NCI-H2029 (cell line): ENCODE measurements at places on chromosomes 7 and 10.

GRCh38 chr10:33498391-33498891, 164.0 kb upstream of the NRP1 start:
- DNase-seq = no peak

GRCh38 chr7:137848095-137848494, 1.3 kb upstream of the DGKI start:
- DNase-seq = no peak

- DNase-seq = no peak
These were observed 188.9 kb downstream of the ARHGAP12 start for GRCh38 chr10:31739711-31740110.

- no peak for DNase-seq
These were observed 1236.0 kb upstream of the CELF2 start for GRCh38 chr10:9781666-9782065.

- no peak for DNase-seq
These were observed 49.6 kb downstream of the ANKIB1 start for GRCh38 chr7:92295391-92295790.

DNA sequence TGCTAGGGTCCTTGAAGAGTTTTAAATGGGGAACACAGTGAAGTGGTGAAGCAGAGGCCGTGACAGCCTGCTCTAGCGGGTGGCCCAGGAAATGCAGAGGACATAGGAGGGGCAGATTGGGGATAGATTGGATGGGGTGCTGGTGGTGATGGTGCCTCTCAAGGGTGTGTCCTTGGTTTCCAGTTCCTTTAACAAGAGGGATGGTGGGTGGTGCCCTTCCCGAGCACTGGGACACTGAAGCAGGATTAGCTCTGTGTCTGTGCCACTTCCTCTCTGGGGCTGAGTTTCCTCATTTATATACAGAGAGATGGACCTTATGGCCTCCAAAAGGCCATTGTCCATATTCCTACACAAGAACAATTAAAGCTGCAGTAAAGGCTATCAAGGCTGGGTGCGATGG, 285.5 kb downstream of the TCF7L2 start:
- no peak for DNase-seq

DNA sequence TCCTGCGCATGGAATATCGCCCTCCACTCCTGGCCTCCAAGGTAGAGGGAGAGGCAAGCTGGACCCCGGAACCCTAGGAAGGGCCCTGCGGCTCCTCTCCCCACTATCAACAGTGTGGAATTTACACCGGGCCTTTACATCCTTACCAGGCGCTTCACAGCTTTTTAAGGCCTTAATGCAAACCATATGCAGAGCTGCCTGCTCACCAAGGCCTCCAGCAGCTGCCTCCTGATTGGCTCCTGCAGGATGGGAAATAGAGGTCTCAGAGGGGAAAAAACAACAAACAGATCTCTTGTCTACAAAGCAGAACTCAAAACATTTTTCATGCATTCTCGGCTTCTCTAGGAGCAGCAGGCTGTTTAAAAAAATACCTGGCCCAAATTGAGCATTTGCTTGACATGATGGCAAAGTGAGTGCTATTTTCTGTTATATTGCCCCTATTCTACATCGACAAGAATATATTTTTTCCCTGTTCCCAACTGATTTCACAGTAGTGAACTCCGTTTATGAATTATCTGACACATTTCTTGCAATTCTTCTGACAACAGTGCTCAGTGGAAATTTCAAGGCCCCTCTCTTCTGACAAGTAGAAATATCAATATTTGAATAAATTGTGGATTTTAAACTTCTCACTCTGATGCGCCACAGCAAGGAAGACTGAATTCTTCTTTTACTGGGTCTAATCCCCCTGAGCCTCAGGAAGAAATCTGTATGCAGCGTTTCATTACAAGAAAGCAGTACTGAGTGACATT, 51.7 kb downstream of the EBF3 start:
- no peak for DNase-seq

DNA sequence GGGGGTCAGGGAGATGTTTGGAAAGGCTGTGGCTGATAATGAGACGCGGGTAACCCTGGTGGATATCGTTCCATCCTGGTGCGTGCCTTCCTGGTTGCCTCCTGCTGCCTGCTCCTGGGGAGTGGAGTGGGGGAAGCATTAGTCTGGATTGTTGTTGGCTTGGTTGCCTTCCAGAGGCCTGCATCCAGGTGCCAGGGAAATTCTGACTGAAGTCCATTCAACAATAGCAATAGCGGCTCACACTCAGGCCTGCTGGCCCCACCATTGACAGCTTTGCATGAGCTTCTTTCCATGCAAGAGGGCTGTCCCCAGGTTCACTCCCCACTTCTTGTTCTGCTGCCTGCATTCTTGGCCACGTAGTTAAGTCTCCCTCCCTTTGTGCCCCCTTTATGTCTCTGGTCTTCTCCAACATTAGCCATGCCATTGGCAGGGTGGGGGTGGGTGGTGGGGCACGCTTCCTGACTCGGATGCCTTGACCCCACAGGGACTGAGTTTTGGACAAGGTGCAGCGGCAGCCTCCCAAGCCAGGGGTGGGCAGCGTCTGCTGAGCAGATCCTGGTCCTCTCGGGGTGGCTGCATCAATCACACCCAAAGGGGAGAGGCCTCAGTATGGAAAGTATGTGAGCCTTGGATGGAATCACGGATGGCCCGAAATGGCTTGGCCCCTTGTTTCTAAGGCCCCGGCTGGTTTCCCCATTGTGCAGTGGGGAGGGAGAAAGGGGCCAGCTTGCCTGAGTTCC, 150.2 kb downstream of the GRK5 start:
- no peak for DNase-seq

- peak; percentile 17 for DNase-seq
These were observed 1.7 kb downstream of the SCRN1 start for GRCh38 chr7:29987811-29988317.

DNA sequence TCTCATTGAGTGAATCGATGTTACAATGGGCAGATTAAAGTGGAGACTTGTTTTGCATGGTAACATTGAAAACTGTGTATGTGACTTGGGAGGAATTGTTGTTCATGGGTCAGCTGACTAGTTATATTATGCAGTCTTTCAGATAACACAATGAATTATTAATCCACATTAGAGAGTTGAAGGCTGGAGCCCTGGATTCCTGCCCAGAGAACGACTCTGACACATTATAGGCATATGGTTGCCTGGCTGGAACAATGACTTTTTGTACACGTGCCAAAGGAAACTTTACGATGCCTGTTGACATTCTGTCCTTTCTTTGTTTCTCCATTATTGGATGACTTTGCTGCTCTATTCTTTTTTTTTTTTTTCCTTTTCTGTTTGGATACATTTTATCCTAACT, 52.3 kb upstream of the TMEM229A start:
- peak; percentile 35 for DNase-seq

DNA sequence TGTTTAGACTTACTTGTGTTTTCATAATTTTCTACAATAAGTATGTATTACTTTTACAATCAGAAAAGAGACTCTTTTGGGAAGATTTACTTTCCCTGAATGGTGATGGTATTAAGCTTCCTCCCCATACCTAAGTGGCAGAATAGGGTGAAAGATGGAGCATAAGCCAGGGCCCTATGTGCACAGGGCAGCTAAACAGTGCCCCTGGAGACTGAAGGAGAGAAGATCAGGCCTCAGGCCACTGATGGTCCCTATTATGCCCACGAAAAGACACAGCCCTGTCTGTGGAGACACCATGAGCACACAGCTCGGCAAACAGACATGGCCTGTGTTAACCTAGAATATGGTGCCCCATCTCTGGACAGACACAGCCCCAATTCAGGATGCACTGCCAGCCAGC, 139.4 kb downstream of the OAT start:
- no peak for DNase-seq

DNA sequence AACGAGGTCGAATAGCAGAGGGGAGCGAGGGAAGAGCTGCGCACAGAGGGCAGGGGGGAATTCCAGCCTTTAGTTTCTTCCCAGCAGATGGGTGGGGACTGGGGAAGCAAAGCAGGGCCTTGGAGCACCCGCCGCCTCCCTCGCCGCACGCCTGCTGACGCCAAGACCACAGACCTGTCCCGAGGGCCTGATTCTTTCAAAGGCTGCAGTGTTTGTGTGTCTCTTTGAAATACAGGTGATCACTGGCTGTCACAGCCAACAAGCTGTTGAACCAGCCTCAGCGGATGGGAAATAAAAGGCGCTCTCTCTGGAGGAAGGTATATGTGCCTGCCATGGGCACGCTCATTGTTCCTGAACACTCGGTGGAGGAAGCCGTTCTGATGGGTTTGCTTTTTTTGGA, 119.3 kb downstream of the FAM53B start:
- peak; percentile 30 for DNase-seq

DNA sequence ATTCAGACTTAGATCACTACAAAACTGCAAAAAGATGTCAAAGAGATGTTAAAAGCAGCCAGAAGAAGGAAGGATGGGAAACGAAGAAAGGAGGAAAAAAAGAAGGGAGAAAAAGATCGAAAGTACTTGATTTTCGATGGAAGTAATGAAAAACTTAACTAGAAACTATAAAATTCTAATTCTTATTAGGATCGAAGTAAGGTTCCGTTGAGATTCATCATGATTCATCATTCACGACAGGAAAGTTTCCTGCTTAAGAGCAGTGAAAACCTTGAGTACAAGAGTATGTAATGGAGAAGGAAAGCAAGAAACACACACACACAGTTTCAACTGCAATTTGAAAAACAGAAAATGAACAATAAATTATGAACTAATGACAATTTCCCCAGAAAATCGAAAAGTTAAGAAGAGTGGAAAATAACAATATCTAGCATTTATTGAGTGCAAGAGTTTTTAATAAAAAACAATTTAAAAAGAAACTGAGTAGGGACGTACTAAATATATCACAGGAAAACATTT, 1.1 kb upstream of the ING3 start:
- no peak for DNase-seq

- peak; percentile 67 for DNase-seq
These were observed 23.1 kb downstream of the ADAMTS14 start for GRCh38 chr10:70695241-70696030.

DNA sequence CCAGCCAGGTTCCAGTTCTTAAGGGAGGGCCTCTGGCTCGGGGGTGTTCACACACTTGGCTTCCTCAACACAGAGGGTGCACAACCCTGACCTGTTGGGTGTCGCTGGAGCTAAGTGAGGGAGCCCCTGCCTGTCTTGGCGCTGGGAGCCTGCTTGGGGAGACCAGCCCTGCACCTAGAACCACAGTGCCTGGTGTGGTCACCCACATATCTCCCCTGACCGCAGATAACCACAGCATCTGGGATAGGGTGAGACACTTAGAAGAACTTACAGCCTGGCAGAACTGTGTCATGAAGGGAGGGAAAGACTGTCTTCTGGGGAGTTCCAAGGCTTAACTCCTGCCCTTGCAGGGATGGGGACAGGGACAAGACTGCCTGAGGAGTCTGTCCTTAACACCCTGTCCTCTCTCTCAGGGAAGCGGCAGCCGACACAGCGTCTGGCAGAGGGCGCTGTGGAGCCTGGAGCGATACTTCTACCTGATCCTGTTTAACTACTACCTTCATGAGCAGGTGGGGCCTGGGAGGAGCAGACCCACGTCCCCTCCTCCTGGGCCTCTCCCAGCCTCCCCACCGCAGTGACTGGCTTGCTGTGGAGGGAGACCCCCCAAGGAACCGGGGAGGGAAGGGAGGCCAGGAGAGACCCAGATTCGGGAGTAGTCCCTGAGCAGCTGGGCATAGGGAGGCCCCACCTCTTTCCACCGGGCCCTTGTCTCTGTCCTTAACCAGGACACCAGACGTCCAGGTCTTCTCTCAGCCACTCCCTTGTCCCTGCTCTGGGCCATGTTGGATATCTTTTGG, 59.0 kb downstream of the PALD1 start:
- DNase-seq = no peak

DNA sequence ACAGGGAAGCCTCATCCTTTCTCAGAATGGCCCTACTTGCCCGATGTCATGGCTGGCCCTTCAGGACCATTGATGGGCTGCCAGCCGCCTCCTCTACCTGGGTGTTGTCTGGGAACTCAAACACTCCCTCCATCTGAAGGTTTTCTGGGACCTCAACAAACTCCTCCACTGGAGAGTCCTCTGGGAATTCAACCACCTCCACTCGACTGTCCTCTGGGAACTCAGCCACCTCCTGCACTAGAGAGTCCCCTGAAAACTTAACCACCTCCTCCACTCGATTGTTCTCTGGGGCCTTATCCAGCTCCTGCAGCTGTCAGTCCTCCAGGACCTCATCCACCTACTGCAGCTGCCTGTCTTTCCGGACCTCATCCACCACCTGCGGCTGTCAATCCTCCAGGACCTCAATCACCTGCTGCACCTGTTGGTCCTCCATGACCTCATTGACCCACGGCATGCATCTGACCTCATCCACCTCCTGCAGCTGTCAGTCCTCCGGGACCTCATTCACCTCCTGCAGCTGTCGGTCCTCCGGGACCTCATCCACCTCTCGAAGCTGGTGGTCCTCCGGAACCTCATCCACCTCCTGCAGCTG, 37.1 kb downstream of the MAT1A start:
- peak; percentile 56 for DNase-seq

GRCh38 chr7:122532406-122533269, 166.3 kb downstream of the RNF133 start:
- DNase-seq = no peak

DNA sequence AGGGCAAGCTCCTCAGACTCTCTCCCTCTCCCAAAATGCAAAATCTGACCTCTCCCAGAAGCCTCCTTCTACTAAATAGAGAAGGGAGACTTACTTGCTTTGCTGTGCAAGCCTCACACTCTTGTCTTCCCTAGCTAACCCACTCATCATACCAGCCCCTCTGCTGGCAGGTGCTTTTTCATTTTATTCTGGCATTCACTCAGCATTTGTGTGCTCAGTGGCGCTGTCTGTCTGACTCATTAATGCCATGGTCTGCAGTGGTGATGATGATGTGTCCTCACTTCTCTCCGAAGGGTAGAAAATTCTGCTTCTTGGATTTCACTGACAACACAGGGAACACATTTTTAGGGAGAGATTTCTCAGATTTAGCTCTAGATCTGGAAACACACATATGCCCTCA, 22.0 kb upstream of the BTRC start:
- DNase-seq = no peak

DNA sequence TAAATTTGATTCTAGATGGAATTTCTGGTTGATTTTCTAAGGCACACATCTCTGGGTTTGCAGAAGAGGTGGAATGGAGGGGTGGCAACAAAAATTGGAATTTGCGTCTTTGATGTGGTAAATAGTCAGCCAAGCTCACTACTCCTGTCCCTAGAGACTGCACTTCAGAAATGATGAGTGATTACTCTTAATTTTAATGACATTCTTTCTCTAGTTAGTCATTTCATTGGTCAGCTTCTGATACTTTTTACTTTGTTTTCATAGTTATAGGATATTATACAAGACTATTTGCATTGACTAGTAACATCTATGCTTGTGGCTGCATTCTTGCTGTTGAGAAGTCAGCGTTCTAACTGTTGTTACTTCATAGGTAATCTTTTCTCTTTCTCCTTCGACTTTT, 658.3 kb downstream of the SUGCT start:
- no peak for DNase-seq

- no peak for DNase-seq
These were observed 133.1 kb downstream of the IQUB start for GRCh38 chr7:123401295-123401694.

- DNase-seq = no peak
These were observed 68.0 kb downstream of the SUGCT start for GRCh38 chr7:40202851-40203250.
